ENCODE measurements at places on chromosomes 3 and 15.
A peak's percentile ranks its signal among the peaks of the same experiment; 100 is the strongest.

GRCh38 chr3:176431991-176432390, 765.3 kb downstream of the TBL1XR1 start:
- DNase-seq = no peak

- no peak for DNase-seq
These were observed 605.9 kb downstream of the ROBO1 start for GRCh38 chr3:79161941-79162340.

- no peak for DNase-seq
These were observed 74.8 kb downstream of the ABHD5 start for GRCh38 chr3:43765521-43765971.

DNA sequence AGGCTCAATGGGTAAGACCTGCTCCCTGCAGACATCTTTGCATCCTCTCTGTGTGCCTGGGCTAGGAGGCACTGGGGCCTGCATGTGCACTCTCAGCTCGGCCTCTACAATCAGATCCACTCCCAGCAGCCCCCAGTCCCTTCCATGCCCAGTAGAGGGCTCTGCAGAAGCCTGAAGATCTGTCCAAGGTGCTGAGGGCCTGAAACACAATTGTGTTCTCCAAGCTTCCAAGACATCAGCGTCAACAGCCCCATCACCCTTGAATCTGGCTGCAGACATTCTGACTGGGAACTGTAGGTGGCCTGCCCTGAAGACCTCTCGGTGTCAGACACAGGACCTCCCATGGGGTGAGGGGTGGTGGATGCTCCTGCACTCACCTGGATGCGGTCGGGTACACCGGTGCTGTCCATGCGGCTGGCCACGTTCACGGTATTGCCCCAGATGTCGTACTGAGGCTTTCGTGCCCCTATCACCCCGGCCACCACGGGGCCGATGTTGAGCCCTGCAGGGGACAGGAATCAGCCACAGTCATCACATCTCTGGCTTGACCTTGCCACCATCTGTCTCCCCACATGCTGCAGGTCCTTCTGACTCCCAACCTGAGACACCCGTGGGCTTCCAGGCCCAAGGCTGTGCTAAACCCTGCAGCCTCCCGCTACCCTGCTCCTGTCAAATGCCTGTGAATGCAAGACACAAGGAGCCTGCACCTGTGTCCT, 84.7 kb downstream of the SEC22A start:
- DNase-seq = peak; percentile 13

GRCh38 chr15:69914040-69914439, 183.7 kb downstream of the TLE3 start:
- no peak for DNase-seq

- DNase-seq = no peak
These were observed 1.7 kb upstream of the SNRPA1 start for GRCh38 chr15:101296418-101297405.

GRCh38 chr3:40363674-40364073, 23.3 kb upstream of the ENTPD3 start:
- DNase-seq = no peak

DNA sequence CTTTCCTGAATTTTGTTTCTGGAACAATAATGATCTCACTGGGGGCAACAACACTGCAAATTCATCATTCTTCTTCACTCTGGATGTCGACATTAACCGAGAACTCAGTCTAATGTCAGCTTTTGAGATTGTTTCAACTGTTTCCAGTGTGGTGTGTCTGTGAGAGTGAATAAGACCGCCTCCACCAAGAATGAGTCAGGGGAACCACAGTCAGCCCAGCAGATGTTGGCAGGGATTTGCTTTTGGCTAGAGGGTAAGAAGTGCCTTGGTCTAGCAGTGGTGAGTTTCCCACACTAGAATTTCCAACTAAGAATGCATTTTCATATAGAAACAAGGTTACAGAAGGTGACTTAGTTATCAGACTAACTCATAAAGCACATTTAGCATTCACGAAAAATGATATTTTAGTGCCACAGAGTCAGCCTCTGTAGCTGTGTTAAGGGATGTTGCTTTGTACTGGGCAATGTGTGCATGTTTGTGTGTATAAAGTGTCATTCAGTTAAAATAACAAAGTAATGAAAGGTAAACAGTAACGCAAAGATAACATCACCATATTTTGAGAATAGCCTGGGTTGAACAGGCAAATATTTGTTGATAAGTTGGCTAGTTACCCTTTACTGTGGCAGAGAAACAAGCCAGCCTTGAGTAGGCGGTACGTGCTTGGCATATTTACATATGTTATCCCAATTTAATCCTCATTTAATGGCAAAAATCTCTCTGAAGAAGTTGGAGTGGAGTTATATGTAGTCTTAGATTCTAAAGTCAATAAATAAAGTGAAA, 33.8 kb downstream of the DRD3 start:
- no peak for DNase-seq

DNA sequence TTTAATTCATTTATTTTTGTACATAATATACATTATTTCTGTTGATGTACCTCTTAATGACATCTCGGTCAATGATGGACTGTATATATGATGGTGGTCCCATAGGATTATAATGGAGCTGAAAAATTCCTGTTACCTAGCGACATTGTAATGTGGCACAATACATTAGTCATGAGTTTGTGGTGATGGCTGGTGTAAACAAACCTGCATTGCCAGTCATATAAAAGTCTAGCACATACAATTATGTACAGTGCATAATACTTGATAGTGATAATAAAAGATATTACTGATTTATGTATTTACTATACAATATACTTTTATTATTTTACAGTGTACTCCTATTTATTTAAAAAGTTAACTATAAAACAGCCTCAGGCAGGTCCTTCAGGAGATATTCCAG, 15.1 kb downstream of the TTC14 start:
- no peak for DNase-seq

DNA sequence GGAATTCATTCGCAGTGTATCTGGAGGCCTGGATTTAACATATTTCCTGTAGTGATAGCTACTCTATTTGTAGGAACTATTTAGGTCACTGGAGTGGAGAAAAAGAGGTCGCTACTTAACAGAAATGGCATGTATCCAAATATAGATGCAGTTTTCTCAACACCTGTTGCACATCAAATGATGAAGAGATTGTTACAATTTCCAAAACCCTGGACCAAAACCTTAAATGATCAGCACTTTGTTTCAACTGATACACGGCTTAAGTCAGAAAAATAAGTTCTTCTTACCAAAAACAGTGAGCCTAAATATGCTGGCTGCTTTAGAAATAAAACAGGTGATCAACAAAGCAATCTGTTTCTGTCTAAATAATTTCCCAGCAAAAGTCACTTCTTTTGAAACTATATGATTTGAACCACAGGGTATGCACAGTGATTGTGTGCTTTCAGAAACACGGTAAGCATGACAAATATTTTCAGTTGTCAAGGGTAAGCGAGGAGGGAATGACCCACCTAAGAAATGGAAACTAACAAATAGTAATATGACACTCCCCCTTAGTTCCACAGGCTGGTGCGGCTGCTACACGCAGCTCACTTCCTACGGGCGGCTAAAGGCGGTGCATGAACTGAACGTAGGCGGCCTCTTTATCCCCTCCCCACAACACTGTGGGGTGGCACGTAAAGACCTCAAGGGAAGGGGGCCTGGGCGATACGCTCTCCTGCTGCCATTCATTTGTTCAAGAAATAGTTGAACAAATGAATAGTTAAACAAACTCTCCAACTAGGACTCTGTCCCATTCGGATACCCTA, 1.1 kb downstream of the EHD4 start:
- peak; percentile 50 for DNase-seq

- DNase-seq = no peak
These were observed 110.8 kb downstream of the NPAP1 start for GRCh38 chr15:24786347-24786746.

DNA sequence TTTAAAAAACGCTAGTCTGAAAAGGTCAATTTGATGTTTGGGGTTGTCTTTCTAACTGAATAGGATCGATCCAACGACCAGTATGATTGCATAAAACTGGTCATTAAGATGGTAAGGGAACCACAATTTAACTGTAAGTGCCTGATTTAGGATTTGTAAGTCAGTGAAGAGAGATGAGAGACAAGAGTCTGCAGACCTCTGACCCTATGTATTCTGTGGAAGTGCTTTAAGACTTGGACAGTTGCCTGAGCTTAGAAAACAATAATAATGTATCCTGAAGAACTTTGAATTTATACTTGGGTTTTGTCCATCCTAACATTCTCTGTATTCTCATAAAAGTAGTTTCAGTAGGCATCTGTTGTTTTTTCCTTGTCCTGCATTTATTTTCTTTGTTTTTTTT, 221.4 kb upstream of the SUCLG2 start:
- no peak for DNase-seq

DNA sequence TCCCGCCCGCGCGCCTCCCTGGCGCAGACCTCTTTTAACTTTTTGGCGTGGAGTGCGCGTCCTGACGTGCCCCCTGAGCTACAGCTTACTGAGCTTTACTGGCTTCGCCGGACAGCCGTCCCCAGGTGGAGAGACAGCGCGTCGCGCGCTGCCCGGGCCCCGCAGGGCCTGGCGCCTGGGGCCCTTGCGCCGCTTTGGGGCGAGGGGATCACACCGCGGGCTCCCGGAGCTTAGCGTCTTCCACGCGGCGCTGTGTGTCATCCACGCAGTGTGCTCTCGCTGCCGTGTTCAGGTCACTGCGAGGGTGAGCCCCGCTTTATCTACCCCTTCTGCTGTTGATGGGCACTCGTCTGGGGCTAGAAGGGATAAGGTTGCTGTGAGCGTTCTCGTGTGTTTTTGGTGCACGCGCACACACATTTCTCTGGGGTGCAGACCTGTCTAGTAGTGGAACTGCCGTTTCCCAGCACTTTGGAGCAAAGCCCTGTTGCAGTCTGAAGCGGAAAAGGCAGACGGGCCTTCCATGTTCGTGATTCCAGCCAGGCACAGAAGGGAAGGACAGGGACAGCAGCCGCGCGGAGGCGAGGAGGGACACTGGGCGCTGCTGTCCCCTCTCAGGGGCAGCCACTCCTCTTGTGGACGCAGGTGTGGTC, 33.1 kb upstream of the ALDH1L1 start:
- DNase-seq = no peak

- no peak for DNase-seq
These were observed 84.2 kb upstream of the ABHD2 start for GRCh38 chr15:89003865-89004725.

GRCh38 chr3:49713336-49714105, 6.0 kb downstream of the AMIGO3 start:
- no peak for DNase-seq

DNA sequence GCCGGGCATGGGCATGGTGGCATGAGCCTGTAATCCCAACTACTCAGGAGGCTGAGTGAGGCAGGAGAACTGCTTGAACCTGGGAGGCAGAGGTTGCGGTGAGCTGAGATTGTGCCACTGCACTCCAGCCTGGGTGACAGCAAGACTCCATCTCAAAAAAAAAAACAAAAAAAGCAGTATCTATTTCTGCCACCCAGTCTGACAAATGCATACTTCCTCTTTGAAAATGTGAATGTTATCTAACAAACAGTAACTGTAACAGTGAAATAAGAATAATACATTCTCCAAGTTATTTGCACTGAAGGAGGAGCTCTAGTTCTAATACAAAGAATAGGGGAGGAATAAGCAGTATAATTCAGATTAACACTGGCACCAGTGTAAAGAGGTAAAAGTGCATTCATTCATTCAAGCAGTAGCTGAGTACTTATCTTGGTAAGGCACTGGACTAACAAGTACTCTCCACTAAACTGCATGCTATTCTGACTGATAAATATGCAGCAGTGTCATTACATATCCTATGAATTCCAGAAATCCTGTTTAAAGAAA, 12.9 kb downstream of the VPS13C start:
- DNase-seq = no peak

All from NK-92 treated with Interleukin-12 subunit alpha and Interleukin-12 subunit beta, amount 100 ng/mL, for 24 hours (cell line).